ENCODE measurements at places on chromosomes 5 and 9.
A peak's percentile ranks its signal among the peaks of the same experiment; 100 is the strongest.

GRCh38 chr5:79464695-79465332 lies 49.1 kb downstream of the HOMER1 start:
- peak; percentile 66 for DNase-seq

DNA sequence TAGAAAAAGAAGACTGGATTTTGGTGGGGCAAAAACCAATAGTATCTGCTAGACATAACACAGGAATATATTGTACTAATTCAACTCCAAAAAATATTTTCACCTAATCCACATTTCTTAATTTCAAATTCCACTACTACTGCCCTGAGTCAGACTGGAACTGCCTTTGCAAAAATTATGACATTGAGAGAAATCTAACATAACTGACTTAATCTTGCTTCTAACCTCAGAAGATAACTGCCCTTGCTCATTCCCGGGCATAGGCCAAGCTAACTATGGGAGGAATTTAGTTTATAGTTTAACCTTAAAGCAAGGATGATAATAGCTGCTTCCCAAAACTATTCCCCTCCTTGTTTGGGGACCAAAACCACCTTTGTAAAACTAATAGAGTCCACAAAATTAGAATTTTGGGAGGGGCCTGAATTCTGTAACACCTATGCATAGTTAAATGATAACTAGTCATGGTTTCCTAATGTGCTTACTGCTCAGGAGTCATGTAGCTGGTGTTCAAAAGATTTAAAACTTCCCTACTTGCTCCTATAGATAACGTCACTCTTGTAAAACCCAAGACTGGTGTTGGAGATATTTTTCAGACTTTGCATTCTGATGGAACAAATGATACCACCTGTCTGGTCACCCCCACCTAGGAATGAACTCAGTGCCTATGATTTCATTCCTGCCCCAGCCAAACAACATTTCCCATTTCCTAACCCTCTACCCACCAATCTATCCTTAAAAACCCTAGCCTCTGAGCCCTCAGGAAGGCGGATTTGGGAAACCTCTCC lies 14.1 kb upstream of the TXN start:
- no peak for DNase-seq

DNA sequence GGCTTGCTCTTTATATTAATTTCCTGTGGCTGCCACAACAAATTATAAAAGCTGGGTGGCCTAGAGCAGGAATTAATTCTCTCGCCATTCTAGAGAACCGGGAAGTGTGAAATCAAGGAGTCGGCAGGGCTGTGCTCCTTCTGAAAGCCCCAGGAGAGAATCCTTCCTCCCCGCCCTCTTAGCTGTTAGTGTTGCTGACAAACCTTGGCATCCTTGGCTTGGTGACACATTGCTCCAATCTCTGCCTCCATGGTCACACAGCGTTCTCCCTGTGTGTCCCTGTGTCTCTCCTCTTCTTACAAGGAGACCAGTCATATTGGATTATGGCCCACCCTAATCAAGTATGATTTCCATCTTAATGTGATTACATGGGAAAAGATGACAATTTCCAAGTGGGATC lies 55.9 kb upstream of the NEURL1B start:
- no peak for DNase-seq

DNA sequence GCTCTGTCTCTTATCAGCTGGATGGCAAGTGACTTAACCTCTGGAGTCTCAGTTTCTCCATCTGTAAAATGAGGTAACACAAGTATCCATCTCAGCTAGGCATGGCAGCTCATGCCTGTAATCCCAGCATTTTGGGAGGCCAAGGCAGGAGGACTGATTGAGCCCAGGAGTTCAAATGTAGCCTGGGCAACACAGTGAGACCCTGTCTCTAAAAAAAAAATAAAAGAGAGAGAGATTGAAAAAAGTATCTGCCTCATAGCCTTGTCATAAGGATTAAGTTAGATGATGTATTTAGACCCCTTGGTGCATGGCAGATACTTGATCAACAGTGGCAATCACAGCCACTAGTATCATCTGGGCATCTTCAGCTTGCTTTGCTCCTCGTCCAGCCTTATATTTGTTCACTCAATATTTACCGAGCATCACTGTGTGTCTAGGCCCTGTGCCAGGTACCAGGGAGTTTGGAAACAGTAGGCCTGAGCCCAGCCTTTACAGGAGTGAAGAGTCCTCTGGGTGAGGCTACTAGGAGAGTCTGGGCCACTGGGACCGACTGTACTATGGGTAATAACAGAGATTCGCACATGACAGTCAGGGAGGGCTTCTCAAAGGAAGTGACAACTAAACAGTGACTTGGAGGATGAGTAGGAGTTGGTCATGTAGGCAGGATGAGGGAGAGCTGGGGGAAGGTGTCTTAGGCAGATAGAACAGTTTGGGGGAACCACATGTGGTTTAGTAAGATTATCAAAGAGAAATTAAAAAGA lies 34.2 kb downstream of the CORO2A start:
- no peak for DNase-seq

- no peak for DNase-seq
Observed at GRCh38 chr9:69831611-69832010, 11.0 kb downstream of the CFAP95 start.

GRCh38 chr5:40413743-40414142 lies 266.0 kb upstream of the PTGER4 start:
- DNase-seq: no peak

- DNase-seq: no peak
Observed at GRCh38 chr5:132291026-132291425, 3.2 kb upstream of the SLC22A4 start.

- DNase-seq: no peak
Observed at GRCh38 chr9:131738293-131739132, 1.4 kb downstream of the RAPGEF1 start.

- no peak for DNase-seq
Observed at GRCh38 chr5:45385321-45386058, 310.7 kb downstream of the HCN1 start.

- no peak for DNase-seq
Observed at GRCh38 chr9:20208961-20209371, 413.3 kb downstream of the MLLT3 start.

DNA sequence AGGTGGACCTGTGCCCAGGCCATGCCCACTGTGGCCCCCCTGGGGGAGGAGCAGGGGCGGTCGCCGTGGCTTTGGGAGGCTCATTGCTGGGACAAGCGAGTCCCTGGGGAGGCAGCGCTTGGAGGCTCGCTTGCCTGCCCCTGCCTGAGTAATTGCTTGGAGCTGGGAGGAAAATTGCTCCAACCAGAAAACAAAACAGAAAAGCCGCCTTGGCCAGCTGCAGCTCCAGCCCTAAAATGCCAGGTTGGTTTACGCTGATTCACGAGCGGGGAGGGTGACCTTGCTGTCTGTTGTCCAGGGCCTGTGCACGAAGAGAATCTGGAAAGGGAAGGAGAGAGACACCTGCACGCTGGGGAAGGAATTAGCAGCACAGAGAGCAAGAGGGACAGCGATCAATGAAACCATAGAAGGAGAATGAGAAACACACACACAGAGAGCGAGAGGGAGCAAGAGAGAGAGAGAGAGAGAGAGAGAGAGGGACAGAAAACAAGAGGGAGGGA lies 25.3 kb downstream of the NTNG2 start:
- no peak for DNase-seq

- DNase-seq: no peak
Observed at GRCh38 chr5:138459311-138459933, 5.9 kb upstream of the EGR1 start.

DNA sequence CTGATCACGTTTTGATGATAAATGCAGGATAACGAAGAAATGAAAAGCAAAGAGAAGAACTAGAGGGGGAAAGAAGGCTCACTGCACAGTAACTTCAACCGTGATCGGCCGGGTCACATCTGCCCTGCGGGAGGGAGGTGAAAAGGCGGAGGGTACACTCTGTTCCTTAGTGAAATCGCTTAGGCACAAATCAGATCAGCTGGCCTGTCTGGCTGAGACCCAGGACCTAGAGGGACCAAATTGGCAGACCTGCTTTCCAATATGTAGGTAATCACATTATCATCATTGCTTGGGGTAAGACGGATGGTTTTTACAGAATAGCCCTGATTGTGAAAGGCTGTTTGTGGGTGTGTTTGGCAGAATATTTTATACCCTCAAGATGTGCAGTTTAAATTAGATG lies 82.2 kb downstream of the SLC28A3 start:
- DNase-seq: no peak

- DNase-seq: no peak
Observed at GRCh38 chr9:35766997-35767396, 12.9 kb upstream of the MSMP start.

GRCh38 chr9:131318231-131319085 lies 28.9 kb downstream of the PLPP7 start:
- no peak for DNase-seq

DNA sequence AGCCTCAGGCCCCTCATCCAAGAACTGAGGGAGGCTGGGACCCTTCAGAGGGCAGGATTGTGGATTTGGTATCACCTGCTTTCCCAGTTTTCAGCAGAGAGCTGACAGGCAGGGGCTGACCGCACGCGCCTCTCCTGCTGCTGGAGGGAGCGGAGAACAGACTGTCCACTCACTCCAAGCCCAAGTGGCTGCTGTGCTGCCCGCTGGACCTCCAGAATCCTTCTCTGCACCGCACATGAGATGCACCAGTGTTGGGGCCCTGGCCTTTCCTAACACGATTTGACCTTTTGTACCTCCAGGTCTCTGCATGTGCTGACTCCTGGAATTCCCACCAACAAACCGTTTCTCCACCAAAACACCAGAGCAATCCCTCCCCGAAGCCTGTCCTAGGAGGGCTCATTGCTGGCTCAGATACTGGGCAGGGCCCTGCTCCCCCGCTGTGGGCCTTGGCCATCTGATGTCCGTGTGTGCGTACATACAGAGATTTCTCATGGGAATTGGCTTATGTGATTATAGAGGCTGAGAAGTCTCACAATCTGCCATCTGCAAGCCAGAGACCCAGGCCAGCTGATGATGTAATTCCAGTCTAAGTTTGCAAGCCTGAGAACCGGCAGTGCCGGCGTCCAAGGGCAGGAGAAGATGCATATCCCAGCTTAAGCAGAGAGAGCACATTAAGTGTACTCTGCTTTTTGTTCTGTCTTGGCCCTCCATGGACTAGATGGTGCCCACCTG lies 141.7 kb downstream of the GADD45G start:
- DNase-seq: peak; percentile 32

GRCh38 chr5:5179079-5179478 lies 38.9 kb downstream of the ADAMTS16 start:
- no peak for DNase-seq

- no peak for DNase-seq
Observed at GRCh38 chr5:57299986-57300385, 126.1 kb downstream of the GPBP1 start.

DNA sequence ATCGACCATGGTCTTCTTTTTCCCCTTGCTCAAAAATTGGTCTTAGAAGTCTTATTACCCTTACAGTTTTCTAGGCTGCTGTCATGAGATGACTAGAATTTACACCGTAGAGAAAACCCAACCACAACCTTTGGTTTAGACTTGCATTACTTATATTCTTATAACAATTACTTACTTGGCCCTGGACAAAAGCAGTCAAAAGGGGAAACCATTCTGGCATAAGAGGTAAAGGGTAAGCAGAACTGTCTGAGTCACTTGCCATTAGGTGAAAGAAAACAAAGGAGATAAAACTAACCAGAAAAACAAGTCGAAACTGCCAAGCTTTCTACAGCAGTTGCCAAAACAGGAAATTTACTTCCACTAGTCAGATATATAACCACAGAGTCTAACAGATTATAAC lies 17.9 kb downstream of the TMEM245 start:
- DNase-seq: no peak

DNA sequence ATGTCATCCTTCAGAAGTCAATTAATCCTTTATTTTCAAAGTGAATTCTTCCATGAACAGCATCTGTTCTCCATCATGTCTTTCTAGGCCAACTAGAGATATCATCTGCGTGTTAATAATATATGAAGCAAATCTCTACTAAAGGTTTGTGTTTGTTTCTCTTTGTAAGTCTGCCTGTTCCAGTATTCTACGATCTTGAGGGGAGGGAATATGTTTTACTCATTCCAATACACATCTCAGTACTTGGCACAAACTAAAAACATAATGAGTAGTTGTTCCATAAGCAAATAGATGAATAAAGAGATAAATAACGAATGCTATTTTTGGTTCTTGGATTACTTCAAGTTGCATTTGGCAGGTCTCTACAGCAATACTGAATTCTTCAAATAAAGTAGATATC lies 470.7 kb upstream of the GRIN3A start:
- no peak for DNase-seq

GRCh38 chr5:139877129-139877597 lies 81.6 kb downstream of the PSD2 start:
- DNase-seq: no peak

DNA sequence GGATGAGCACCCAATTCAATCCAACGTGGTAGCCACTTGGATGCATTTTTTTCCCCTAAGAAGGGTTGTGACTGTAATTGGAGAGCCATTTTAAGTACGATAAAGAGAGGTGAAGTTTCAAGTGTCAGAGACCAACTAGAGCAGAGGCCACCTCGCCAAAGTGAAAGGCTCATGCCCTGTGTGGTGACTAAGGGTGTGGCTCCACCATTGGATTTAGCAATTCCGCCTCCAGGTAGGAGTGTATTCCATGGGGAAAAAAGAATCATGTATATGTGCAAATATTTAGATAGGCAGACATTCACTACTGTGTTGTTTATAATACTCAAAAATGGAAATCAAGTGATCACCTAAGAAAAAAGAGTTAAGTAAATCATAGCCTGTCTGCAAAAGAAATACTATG lies 53.1 kb upstream of the S1PR3 start:
- DNase-seq: no peak

DNA sequence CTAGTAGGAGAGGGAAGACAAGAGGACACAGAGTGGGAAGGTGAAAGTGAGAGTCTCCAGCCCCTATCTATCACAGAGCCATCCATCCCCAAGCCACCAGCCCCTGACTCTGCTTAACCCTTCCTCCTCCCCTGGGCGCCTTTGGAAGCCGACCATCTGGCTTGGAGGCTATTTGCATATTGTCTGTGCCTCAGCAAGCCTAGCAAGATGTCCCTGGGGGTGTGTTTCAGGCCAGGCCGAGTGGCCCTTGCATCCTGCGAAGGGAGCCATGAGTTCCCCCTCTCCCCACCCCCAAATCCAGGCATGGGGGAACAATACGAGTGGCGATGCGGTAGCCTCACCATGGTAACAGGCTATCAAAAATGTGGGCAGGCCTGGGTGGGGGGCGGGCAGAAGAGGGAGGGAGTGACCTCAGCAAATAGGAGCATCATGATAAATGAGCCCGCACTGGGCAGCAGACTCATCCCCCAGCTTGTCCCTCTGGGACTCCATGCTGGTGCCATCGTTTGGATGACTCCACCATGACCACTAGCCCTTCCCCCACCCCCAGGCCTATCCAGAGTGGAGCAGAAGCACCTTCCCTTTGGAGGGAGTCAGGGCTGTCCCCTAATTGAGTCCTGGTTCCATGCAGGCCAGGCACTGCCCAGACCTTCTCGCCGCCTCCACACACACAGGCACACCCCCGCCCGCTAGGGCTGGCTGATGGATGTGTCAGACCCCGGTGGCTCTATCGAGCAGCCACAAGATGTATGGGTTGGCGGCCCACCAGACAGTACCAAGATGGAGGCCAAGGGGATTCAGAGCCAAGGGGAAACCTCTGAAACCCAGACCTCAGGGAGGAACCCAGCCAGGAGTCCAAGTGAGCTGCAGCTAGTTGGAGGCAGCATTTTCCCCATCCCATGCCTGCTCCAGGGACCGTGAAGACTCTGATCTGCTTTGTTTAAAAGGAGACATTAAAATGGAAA lies 14.6 kb downstream of the URM1 start:
- DNase-seq: no peak

Data from Karpas-422 (cell line).